Activated T-cell treated with anti-CD3 and anti-CD28 coated beads, Interleukin-2, amount 50 U/mL, for 1 hour (primary cell): ENCODE measurements at places on chromosomes 11 and 22.

DNA sequence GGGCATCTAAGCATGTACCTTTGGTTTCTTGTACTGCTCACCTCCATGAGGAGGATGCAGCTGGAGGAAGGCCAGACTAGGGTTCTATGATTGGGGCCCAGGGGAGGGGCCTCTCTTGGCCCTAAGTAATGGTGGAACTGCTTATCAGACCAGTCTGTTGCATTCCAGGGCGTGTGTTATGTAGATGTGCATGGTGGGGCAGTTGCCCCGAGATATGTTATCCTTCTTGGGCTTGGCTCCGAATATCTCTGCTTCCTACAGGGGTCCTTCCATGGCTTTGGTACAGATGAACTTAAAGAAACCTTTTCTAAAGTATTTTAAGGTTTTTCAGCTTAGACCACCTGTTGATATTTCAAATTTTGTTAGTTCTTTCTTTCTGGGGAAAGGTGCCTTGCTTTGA, 126.0 kb downstream of the SWAP70 start:
- no peak for DNase-seq

- DNase-seq: no peak
Measured at GRCh38 chr11:67562963-67563704, 20.5 kb upstream of the GSTP1 start.

DNA sequence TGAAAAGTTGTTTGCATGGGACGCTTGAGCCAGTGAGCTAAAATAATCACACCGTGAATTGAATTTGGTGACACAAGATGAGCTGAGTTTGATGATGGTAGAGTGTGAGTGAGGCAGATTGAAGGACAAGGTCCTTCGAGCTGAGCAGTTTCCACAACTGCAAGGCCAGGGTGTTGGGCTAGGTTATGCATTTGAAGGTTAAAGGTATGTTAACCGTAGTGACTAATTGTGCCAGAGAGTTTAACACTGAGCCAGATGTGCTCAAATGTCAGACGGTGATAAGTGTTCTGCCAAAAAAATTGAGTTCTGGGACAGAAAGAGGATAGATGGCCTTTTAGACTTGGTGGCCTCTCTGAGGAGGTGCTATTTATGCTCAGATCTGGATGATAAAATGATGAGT, 89.5 kb downstream of the FAM83F start:
- no peak for DNase-seq

DNA sequence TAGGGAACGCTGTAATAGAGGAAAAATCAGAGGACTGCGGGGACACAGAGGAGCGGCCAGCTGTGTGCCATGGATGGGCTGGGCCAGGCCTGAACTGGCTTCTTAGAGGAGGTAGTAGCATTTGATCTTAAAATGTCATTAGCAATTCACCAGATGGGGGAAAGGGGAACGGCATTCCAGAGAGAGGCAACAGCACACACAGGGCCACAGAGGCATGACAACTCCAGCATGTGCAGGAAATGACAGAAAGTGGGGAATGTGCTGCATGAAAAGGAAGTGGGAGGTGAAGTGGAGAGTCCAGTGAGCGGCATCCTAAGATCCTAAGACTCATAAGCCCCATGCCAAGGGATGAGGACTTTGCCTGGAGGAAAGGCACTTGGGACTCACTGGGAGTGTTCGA, 69.0 kb downstream of the UBASH3B start:
- DNase-seq: no peak
